ENCODE measurements at places on chromosomes 12 and 14.

- DNase-seq: no peak
Measured at GRCh38 chr12:14613718-14614117, 46.0 kb upstream of the PLBD1 start.

DNA sequence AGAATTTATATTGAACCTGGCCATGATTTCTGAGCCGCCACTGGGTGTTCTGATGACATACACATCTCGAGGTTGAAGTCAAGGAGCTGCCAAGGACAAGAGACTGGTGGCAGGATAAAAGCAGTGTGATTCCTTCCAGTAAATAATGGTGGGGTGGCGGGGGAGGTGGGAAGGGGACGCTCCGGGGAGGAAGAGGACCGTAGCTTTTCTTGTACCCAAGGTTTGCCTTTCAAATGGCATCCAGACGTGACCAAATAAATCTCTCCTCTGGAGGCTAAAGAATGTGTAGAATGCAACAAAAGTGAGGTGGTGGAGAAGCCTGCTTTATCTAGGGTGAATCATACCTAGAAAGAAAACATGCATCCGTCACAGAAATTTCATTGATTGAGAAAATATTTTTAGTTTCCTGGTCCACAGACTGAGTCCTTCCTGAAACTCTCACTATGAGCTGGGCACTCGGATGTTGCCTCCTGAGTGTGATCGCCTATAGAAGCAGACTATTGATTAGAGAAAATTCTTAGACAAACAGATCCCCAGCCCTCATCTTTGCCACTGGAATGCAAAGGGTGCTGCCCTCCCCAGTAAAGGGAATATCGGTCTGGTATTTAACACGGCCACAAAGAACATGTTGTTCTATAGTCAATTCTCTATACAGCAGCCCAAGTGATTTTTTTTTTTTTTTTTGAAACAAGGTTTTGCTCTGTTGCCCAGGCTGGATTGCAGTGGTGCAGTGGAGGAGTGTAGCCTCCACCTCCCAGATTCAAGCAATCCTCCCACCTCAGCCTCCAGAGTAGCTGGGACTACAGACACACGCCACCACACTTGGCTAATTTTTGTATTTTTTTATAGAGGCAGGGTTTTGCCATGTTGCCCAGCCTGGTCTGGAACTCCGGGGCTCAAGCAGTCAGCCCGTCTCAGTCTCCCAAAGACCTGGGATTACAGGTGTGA is 112.1 kb downstream of the DPF3 start:
- DNase-seq: no peak

DNA sequence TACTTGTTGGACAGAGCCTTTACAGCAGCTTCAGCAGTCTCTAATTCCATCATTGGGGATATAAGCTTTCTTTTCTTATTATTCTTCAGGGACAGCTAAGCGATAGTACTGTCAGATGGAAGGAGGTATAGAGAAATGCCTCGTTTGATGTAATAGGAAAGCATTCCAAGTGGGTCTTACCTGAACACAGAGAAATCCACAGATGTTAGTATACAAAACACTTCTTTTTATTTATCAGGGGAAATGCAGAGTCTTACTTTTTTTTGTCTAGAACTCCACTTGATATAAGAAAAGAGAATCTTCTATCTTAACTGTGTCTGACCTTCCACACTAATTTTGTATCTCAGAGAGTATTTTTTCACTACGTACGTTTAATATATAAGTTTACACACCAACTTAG is 1.9 kb downstream of the SYT1 start:
- DNase-seq: no peak

GRCh38 chr14:99670361-99671234 is 13.5 kb upstream of the CYP46A1 start:
- no peak for DNase-seq

DNA sequence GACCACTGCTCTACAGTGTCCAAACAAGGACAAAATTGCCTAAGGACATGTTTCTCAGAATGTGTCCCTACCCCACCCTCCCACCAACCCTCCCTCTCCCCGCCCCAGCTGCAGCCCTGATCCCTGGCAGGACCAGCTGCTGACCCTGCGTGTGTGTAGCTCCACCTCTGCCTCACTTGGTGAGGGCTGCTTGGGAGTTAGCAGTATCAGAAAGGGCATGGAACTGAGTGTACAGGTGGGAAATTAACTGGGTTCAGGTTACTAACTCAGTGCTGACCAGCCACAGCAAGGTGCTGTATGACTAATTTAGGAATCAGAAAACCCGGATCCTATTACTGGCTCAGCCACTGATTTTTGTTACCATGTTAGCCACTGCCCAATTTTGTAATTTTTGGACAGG is 11.3 kb upstream of the PLEKHD1 start:
- DNase-seq: no peak

Measured in stimulated activated CD4-positive, alpha-beta T cell treated with anti-CD3 and anti-CD28 coated beads, Interleukin-4, amount 100 ng/mL, for 4 hours (primary cell).